ENCODE measurements at places on chromosomes 12 and 14.

- no peak for DNase-seq
Measured at GRCh38 chr12:84701041-84701440, 211.6 kb downstream of the SLC6A15 start.

DNA sequence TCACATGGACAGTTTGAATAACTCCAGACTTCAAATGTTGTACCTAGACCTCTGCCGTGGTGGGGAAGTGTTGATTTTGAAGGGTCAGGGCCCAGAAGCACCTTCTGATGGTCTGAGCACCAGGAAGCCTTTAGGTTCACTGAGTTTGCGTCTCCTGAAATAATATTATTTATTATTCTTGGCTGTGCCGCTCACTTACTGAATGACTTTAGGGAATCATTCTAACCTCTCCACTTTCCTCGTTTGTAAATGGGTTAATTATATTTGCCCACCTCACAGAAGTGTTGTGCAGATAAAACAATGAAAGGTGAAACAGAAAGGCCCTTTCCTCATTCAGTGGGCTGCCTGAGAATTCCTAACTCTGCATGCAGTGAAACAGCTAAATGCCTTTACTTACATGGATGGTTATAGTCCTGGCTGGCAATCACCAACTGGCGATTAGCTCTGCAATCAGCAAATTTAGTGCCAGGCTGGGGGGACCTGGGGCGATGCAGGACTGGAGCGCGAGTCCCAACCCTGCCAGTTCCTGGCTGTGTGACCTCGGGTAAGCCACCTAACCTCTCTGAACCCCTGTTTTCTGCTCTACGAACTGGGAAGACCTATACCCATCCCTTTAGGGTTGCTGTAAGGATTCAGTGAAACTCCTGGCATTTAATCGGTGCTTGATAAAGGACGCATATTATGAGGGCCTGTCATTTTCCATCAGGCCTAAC lies 57.5 kb downstream of the MAP1LC3B2 start:
- no peak for DNase-seq

GRCh38 chr14:91123201-91123600 lies 9.3 kb downstream of the DGLUCY start:
- no peak for DNase-seq

DNA sequence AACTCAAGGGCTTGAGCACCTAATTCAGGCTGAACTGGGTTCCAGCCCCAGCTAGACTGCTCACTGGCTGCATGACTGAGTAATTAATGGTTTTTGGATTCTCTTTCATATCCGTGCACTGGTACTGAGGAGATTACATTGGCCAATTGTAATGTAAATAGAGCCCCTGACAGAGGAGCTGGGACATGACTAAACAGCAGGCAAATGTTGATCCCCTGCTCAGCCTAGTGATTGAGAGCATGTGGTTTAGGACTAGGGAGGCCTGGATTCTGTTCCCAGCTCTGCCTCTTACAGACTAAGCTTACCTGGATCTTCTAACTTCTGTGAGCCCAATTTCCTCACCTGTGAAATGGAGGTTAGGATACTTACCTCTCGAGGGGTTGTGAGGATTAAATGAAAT lies 204.3 kb downstream of the ESR2 start:
- no peak for DNase-seq

DNA sequence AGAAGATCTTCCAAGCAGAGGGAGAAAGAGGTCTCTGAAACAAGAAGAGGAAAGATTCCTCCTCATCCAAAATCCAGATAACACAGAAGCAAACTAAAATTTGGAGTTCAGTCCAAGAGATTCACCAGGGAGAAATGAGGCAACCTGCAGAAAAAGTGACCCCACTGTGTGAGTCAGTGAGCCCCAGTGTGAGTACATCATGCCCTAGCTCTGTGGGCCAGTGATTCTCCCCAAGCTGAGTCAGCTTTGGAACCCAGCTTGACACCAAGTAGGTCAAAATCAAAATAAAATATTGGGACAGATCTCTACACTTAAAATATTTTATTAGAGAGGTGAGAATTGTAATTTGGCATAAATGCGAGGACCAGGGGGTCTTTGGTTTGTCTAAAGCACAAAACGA lies 17.2 kb downstream of the CLEC2B start:
- DNase-seq: no peak

GRCh38 chr14:22296722-22297121 lies 292.3 kb downstream of the DAD1 start:
- DNase-seq: no peak

All from stimulated activated CD8-positive, alpha-beta memory T cell treated with anti-CD3 and anti-CD28 coated beads, Interleukin-4, amount 100 ng/mL, for 1 hour (primary cell).